Activated naive CD4-positive, alpha-beta T cell (primary cell): ENCODE measurements at places on chromosomes 3 and 15.

GRCh38 chr3:29291260-29291981 lies 10.6 kb downstream of the RBMS3 start:
- DNase-seq, result no peak

DNA sequence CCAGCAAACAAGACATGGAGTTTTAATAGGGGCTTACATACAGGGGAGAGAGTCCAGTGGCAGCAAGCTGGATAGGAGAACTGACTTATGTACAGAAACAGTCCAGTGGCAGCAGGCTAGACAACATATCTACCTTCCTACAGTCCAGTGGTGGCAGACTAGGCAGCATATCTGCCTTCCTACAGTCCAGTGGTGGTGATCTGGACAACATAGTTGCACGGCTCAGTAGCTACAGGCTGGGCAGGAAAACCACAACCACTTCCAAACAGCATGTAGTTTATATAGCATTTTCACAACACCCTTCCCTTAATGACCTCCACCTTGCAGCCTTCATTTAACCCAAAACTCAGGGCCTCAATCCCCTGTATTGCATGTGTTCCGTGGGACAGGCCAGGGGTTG lies 181.3 kb upstream of the EIF1B start:
- no peak for DNase-seq

GRCh38 chr3:118909763-118910162 lies 124.9 kb downstream of the IGSF11 start:
- DNase-seq, result no peak

- DNase-seq, result no peak
Observed at GRCh38 chr3:5298453-5298852, 110.9 kb downstream of the EDEM1 start.

GRCh38 chr3:37295925-37296324 lies 121.5 kb upstream of the LRRFIP2 start:
- no peak for DNase-seq

DNA sequence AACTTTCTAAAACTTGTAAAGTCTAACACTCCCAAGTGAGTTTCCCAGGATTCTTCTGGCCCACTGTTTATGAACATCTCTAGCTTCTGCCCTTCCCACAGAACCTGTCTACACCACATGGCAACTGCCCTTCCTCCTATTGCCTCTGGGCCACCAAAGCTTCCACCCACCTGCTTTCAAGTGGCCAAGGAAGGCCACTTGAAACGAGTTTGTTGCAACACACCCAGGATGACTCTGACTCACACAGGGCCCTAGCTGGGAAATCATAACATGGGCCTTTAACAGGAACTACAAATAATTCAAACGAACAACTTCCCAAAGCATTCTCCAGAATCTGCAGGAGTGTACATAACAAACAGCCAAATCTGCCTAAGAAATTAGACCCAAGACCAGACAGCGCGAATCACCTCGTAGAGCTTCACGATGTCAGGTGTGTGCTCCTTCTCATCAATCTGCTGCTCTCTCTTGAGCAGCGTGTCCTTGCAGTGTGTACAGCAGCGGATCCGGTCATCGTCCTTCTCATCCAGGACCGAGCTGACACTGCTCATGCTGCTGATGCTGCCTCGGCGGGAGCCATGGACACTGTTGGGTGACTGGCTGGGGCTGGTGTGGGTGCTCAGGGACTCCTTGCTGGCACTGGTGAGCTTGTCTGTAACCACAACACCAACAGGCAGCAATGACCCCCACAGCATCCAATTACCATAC lies 16.8 kb downstream of the RBSN start:
- DNase-seq, result no peak

- no peak for DNase-seq
Observed at GRCh38 chr15:60083318-60083717, 79.2 kb downstream of the FOXB1 start.
